ENCODE measurements at places on chromosomes 1 and 21.

- DNase-seq: no peak
Measured at GRCh38 chr1:46830665-46831322, 31.9 kb downstream of the CYP4B1 start.

- DNase-seq: no peak
Measured at GRCh38 chr21:25901330-25901979, 166.7 kb downstream of the GABPA start.

GRCh38 chr21:42988236-42988965 is 14.0 kb downstream of the PKNOX1 start:
- no peak for DNase-seq

GRCh38 chr1:151934048-151934493 is 24.8 kb upstream of the THEM4 start:
- peak; percentile 58 for DNase-seq

DNA sequence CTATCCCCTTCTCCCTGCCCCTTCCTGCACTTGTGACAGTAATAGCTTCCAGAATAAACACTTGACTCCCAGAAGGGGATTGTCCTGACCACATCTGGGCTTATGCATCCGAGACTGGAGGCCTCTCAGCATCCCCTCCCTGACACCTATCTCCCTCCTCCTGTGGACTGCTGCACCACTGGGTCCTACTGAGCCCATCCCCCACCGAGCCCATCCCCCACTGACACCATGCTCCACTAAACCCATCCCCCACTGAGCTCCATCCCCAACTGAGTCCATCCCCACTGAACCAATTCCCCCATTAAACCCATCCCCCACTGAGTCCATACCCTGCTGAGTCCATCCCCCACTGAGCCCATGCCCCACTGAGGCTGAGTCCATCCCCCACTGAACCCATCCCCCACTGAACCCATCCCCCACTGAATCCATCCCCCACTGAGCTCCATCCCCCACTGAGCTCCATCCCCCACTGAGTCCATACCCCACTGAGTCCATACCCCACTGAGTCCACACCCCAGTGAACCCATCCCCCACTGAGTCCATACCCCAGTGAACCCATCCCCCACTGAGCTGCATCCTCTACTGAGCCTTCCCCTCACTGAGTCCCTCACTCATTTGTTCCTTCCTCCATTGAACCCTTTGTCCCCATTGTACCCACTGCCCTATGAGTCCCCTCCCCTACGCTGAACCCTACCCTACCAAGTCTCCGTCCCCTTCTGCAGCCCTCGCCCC is 5.6 kb downstream of the PDZK1IP1 start:
- no peak for DNase-seq

DNA sequence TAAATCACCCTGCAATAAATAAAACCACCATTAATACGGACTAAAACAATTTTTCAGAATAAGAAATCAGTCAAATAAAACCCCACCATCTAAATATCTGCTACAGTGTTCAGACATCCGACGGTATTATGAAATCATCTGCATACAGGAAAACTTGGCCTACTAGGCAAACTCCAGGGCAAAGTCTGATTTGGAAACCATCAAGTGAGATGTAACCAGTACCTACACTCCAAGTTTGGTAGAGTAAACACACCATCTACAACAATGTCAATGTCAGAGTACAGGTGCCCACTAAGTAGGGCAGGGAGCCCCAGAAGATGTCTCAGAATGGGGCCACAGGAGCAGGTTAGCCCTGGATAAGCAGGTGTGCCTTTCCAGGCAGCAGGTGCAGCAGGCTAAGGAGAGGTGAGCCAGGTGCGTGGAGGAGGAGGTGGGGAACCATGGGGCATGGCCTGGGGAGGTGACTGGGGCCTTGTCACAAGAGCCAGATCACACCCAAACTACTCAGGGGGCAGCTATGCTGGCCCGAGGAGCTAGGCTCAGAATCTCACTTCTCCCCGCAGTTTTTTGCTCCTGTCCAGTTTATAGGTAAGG is 59.6 kb downstream of the CAPZB start:
- DNase-seq: no peak

GRCh38 chr1:14742181-14742980 is 143.9 kb downstream of the KAZN start:
- DNase-seq: peak; percentile 42

DNA sequence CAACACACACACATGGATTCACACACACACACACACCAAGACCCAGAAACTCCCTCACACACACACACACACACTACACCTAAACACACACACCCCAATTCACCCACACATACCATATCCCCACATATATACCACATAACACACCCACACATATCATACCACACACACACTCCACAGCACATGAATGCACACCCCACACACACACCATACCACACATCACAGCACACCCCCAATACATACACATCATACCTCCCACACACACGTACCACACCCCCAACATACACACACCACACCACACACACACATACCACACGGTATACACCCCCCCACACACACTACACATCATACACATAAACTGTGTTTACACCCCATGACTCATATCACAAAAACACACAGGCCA is 80.0 kb downstream of the DMRTB1 start:
- DNase-seq: no peak

GRCh38 chr1:98296681-98297080 is 364.8 kb upstream of the SNX7 start:
- DNase-seq: no peak

GRCh38 chr1:54566438-54567141 is 18.6 kb downstream of the ACOT11 start:
- DNase-seq: no peak

- DNase-seq: no peak
Measured at GRCh38 chr1:22292011-22292788, 149.3 kb upstream of the WNT4 start.

DNA sequence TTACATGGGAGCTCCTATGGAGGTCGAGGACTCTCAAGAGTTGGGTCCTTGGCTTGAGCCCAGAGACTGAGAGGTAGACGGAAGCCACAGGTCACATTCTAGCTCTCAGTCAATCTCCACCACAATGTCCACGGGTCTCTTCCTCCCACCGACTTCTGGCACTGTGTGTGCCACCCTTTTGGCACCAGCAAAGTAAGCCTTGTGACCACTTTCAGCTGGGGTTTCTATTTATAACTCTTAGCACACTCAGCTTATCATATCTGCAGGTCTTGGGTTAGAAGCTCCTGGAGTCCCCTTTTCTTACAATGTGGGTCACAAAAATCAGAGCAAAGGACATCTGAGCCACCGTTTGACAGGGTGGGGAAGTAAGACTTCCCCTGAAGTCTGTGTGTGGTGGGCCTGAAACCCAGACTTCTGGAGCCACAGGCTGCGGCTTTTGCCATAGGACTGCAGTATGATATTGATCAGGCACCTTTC is 28.3 kb downstream of the NCMAP start:
- DNase-seq: no peak

GRCh38 chr1:102588536-102588935 is 519.8 kb downstream of the COL11A1 start:
- no peak for DNase-seq

DNA sequence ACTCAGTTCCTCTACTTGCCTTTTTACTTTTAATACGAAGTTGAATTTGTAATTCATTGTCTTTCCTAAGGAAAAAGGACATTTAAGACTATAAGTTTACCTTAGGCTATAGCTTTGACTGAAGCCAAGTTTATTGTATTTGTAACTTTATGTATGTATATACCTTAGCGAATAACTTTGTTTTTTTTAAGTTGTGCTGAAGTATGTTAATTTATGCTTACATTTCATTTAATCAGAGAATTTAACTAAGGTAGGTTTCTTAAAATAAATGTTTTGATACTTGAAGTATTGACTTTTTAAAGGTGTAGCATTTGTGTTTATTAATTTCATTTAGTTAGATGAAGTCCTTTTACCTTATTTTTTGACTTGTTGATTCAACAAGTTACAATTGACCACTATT is 55.2 kb upstream of the TPTE start:
- DNase-seq: no peak

GRCh38 chr1:226826479-226827261 is 43.7 kb upstream of the PSEN2 start:
- no peak for DNase-seq

GRCh38 chr1:14788080-14788479 is 189.6 kb downstream of the KAZN start:
- no peak for DNase-seq

DNA sequence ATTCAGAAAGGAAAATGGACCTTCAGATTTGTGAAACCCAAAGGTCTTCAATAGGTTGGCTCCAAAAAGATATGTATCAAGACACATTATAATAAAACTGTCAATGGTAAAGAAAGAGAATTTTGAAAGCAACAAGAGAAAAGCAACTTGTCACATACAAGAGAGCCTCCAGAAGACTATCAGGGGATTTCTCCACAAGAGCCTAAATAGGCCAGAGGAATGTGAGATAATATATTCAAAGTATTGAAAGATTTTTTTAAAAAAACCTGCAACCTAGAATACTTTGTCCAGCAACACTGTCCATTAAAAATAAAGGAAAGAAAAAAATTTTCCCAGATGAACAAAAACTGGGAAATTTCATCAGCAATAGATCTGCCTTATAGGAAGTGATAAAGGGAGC is 869.6 kb upstream of the ADGRL2 start:
- DNase-seq: no peak

- no peak for DNase-seq
Measured at GRCh38 chr1:82110366-82111254, 309.9 kb downstream of the ADGRL2 start.

GRCh38 chr1:43716559-43717281 is 9.4 kb downstream of the ST3GAL3 start:
- DNase-seq: no peak

GRCh38 chr1:27662707-27663393 is 9.1 kb downstream of the IFI6 start:
- DNase-seq: peak; percentile 73

- DNase-seq: no peak
Measured at GRCh38 chr1:201404055-201404454, 4.9 kb upstream of the LAD1 start.

Measured in iPS-NIHi11 (cell line).